ENCODE measurements at places on chromosomes 5 and 9. TPM values are rescaled to one million over a fixed set of nuclear protein-coding genes. Genes with fewer than 3 reads are reported as not detected.

DNA sequence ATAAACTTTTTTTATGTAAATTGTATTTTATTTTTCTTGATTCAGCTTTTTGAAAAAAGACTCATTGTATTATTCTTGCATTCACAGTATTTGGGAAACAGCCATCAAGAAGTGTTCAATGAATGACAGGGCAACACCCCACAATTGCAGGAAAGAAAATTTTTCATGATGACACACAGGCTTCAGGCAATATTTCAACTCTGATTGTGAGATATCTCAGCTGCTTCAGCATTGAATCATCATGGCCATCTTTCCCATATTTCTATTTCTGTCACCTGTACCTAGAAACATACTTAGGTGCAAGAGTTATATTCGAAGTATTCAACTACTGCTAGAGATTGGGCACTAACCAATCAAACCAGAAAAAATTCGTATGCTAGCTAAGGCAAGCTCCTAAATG is 446.0 kb downstream of the ISL1 start:
- no peak for DNase-seq

- no peak for DNase-seq
Observed at GRCh38 chr9:34498553-34498952, 24.2 kb downstream of the ENHO start.

GRCh38 chr9:105146677-105147076 is 97.8 kb upstream of the SLC44A1 start:
- DNase-seq, result no peak

- DNase-seq, result no peak
Observed at GRCh38 chr9:34573599-34574325, 15.8 kb downstream of the CNTFR start.

GRCh38 chr5:43627028-43627427 is 24.0 kb downstream of the NNT start:
- no peak for DNase-seq

DNA sequence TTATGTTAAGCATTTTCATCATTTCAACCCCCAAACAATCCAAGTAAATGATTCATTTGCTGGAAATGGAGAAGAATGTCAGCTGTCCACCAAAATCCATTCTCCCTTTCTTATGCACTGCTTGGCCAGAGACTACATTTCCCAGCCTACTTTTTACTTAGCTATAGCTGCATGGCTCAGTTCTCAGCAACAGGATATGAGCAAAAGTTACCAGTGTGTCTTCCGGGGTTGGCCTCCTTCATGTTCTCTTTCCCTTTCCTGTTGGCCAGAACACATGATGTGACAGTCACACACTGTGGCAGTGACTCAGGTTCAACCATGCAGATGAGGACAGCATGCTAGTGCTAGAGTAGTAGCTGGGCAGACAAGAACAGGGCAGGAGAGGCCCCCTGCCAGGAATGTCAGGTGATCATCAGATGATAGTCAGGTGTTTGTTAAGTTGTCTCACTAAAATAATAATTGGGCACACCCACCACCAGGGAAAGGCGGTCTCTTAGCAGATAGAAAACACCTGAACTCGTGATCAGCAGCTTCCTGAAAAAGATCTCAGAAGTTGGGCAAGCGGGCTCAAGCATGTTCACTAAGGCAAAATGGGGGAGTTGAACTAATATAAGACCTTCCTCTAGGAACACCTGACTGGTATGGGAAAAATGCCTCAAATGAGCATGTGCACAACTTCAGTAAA is 12.2 kb downstream of the GPR150 start:
- peak; percentile 37 for DNase-seq

DNA sequence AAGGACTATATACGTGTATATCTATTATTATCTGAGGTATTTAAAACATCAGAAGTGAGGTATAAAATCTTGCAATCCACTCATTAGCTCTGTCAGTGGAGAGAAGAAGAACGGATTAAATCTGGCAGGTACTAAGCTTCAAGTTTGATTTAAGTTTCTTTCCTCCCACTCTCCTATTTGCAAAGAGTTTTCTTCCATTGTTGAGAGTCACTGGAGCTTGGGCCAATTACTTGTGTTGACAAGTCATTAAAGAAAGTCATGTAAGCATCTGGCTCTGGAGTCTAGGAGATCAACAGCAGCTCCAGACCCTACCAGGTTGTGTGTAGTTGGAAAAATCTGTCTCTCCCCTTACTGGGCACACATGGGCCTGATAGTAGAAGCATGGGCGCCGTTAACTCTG is 476.8 kb upstream of the SMARCA2 start:
- DNase-seq, result no peak

- no peak for DNase-seq
Observed at GRCh38 chr9:133460405-133461175, 812 bp downstream of the CACFD1 start.

DNA sequence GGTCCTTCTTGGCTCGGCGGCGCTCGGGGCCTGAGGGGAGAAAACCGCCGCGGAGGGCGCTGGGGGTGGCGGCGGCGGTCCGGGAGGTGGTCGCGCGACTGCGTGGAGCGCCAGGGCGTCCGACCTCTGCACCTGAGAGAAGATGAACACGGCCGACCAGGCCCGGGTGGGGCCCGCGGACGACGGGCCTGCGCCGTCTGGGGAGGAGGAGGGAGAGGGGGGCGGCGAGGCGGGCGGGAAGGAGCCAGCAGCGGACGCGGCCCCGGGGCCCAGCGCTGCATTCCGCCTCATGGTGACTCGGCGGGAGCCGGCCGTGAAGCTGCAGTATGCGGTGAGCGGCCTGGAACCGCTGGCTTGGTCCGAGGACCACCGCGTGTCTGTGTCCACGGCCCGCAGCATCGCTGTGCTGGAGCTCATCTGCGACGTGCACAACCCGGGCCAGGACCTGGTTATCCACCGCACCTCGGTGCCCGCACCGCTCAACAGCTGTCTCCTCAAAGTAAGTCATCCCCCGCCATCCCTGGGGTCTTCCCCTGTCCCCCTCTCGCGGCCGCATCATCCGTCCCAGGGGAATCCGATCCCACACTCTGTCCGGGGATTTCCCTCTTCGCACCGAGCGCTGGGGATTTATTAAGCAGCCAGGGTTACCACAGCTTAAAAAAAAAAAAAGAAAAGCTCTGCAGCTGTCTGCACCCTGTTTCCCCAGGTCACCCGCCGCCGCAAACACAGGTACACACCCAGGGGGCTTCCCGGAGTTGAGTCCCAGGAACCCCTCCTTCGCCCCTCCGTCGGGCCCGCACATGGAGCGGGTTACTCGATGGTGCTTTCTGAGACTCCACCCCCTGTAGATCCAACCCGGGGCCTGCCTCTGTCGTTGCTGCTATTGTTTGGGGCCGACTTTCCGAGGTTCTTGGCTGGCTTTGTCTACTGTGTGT is at the start of gene GTF3C4:
Gene GTF3C4, plus strand, starts transcription at position 8 of the 935 bp plus-strand sequence. Its CDS starts 135 bp downstream, at position 143.
- DNase-seq, result no peak

DNA sequence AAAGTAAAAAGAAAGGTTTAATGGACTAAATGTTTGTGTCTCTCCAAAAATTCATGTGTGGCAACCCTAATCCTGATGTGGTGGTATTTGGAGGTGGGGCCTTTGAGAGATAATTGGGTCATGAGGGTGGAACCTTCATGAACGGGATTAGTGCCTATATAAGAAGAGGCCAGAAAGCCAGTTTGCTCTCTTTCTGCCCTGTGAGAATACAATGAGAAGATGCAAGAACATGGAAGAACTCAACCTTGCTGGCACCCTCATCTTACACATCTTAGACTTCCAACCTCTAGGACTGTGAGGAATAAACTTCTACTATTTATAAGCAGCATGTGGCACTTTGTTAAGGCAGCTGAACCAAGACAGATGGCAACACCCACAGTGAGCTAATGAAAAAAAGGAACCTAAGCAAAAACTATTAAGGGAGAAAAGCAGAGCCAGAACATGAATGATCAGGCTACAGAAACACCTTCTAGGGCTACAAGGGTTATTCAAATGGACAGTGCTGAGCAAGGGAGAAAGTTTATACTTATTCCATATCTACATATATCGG is 159.5 kb downstream of the PLK2 start:
- no peak for DNase-seq

GRCh38 chr5:83563631-83564030 is 92.1 kb downstream of the VCAN start:
- no peak for DNase-seq

GRCh38 chr5:181163487-181164075 is 16.2 kb downstream of the OR2V2 start:
- DNase-seq, result no peak

- DNase-seq, result no peak
Observed at GRCh38 chr9:77451507-77451906, 196.6 kb downstream of the GNA14 start.

GRCh38 chr5:179837076-179838011 is 16.6 kb downstream of the SQSTM1 start:
- no peak for DNase-seq

The PCDHAC1 gene
- total RNA-seq, result 0.07 TPM

The TAF11L10 gene
- not detected for total RNA-seq

The DMRT2 gene
- total RNA-seq, result not detected

The FRMPD1 gene
- total RNA-seq, result not detected

The C9orf153 gene
- total RNA-seq, result 0.07 TPM

The TMEM174 gene
- total RNA-seq, result 0.07 TPM

The SLC4A9 gene
- not detected for total RNA-seq

The CATSPER3 gene
- total RNA-seq, result not detected

The RNF208 gene
- 0.07 TPM for total RNA-seq

The RGS7BP gene
- 7.3 TPM for total RNA-seq

All from pulmonary artery endothelial cell (primary cell).